ENCODE measurements at places on chromosomes 6 and 20.

DNA sequence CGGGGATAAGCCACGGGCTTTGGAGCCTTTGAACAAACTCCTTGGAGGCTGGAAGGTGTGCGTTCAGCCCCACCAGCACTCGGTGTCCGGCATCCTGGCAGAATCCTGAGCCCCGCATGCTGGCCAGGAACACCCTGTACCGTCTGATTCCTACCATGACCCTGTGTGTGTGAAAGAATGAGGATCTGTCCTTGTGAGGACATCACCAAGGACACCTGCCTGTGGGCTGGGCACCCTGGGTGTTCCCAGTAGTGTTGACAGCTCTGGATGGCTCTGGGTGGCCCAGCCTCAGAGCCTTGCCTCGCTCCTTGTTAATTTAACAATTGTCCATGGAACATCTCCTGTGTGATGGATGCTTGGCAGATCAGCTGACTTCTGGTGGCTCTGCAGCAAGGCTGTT is 234.3 kb downstream of the QKI start:
- no peak for DNase-seq

DNA sequence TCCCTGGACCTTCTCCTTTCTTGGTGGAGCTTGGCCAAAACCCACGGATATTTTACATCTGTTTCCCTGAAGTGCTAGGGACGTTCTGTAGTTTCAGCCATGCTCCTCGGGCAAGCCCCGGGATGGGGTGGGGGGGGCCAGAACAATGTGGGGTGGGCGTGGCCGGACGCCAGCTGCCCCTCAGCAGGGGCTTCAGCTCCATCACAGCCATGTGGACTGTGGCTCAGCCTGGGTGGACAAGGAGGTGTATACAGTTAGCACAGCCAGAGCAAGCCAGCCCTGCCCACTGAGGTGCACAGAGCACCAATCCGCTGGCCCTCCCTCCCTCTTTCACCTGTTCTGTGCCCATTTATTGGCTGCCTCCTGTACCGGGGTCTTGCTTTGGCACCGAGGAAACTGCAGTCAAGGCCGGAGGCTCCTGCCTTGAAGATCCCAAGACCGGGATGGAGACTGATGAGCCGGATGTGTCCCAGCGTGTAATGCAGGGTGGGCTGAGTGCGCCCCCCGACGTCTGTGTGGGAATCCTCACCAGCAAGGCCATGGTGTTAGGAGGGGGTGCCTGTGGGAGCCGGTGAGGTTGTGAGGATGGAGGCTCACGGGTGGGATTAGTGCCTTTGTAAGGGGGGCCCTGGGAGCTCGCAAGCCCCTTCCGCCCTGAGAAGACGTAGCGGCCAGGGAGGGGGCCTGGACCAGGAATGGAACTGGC is 28.0 kb downstream of the FRMD1 start:
- DNase-seq: no peak

DNA sequence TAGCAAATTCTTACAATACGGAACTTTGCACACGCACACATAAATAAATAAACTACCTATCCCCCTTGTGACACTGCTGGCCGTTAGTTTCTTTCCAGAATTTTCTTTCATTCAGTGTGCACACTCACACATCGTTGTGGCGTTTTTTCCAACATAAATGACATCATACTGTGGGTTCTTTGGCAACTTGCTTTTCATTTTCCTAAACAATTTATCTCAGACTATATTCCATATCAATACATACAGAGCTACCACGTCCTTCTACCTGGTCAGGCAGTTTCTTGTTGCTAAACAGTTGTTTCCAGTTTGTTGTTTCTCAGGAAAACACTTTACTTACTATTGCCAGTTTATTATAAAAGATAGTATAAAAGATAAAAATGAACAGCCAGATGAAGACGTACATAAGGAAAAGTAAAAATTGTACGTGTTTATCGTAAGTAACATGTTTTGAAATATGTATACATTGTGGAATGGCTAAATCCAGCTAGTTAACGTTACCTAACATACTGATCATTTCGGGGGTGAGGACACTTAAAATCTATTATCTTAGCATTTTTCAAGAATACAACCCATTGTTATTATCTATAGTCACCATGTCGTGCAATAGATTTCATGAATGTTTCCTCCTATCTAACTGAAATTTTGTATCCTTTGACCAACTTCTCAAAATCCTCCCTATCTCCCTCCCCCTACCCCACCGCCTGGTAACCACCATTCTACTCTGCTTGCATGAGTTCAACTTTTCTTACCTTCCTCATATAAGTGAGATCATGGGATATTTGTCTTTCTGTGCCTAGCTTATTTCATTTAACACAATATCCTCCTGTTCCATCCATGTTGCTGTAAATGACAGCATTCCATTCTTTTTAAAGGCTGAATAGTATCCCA is 1.2 kb upstream of the TP53RK start:
- DNase-seq: no peak

DNA sequence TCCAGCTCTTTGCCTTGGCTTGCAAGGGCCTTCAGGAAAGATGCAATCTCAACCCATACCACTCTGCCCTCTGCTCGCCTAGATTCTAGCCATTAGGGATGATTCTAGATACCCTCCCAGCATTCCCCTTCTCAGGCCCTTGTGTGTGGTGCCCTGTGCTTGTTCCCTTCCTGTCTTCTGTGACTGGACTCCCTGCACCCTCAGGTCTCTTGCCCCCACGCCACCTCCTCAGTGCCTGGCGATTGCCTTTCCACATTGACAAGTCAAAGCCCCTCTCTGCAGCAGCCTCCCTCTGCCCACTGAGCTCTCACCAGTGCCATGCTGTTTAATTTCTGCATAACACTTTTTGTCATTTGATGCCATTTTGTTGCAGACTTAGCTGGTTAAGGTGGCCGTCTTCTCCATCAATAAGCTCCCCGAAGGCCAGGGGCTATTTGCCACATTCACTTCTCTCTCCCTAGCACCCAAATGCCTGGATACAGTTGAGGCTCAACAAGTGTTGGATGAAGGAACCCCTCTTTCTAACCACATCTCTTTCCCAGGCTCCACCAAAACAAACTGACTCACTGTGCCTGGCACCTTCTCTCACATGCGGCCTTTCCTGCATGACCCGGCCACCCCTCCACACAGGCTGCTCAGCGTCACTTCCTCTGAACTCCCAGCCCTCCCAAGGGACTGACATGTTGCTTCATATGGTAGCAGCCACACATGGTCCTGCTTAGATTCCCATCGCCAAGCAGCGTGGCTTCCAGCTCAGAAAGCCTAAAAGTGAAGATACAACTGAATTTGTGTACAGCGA is 4.6 kb upstream of the TXNDC5 start:
- no peak for DNase-seq
